NB4 (cell line): ENCODE measurements at places on chromosomes 16 and 17.

DNA sequence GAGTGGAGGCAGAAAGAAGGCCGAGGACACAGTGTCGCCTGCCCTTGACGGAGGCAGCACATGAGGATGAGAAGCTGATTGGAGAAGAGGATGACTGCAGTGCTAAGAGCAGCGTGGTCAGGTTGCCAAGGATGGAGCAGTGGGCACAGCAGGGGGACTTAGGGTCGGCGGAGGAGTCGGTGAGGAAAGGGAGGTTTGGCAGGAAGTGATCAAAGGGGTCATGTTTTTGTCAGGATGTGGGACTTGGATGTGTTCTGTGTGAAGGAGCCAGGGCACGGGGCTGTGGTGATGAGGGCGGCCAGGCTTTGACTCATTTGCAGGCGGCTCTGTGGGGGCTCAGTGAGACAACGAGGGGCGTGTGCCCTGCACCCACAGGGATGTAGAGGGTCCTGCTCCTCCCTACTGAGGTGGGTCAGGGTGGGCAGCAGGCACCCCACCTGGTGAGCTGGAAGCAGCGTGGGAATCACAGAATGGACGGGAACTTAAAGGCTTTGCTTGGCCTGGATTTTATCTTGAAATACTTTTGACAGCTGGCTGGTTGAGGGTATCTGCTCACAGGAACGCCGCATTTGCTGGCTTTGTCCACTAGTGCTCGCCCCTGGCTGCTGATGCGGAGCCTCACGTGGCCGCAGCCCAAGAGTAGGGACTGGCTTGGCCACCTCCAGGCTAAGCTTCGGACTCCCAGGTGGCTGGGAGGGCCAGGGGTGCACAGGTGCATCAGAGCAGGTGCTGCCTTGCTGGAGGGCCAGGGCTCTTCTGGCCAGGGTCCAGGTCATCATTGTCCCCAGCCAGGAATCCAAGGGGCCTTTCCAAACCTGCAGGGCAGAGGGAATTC is 6.0 kb downstream of the MPG start:
- DNase-seq: peak; percentile 80

- peak; percentile 6 for DNase-seq
These were observed at the start of gene MAF for GRCh38 chr16:79600638-79601091. Gene MAF, minus strand, starts transcription at chr16:79600737. Its CDS starts 835 bp downstream, at chr16:79599902.

DNA sequence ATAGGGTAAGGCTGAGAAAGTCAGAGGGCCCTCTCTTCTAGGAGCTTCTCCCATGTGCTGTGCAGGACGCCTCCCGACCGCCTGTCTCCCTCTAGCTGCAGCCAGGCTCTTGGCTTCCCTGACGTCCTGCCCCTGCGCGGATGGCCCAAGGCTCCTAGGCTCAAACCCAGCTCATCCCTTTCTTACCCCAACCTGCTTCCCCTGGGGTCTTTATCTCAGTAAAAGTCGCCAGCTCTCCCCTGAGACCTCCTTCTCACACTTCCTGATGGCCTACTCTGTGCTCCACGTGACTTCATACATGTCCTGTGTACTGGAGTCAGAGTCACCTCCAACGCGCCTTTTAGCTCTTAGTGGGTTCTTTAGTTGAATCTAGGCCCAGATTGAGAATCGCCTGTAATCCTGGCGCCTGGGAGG is 1.1 kb upstream of the ZNF747 start:
- DNase-seq: peak; percentile 87

- no peak for DNase-seq
These were observed 1103.5 kb upstream of the RBFOX1 start for GRCh38 chr16:6229186-6229585.

DNA sequence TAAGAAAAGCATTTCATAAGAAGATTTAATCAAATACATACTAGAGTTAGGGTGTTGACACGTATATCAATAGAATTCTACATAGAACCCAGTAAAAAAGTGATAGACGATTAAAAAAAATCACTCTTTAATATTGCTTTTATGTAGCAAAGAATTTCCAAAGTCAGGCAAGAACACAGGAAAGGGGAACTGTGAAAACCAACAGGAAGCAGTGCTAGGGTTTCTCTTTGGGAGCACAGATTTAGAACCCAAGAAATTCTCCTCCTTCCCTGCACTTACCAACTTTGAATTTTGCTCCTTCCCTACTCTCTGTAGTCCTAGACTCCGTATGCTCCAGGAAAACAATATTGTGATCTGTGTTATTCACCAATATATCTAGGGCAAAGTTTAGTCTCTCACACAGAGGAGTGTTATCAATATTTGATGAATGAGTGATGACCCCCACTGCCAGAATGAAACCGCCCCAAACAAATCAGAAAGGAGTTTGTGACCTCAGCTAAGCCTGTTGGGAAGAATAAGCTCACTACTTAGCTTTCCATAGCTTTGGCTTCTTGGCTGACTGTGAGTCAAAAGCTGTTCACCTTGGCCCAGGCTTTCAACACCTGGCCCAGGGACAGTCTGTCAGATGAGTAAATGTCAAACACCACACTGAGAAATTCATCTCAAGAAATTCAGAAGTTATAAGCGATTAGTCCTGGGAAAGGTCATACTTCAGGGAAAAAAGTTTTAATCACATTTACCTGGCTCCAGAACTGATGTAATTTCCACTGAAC is 8.6 kb downstream of the RFWD3 start:
- DNase-seq: no peak

- no peak for DNase-seq
These were observed 66.9 kb downstream of the PLXDC1 start for GRCh38 chr17:39084558-39084957.

DNA sequence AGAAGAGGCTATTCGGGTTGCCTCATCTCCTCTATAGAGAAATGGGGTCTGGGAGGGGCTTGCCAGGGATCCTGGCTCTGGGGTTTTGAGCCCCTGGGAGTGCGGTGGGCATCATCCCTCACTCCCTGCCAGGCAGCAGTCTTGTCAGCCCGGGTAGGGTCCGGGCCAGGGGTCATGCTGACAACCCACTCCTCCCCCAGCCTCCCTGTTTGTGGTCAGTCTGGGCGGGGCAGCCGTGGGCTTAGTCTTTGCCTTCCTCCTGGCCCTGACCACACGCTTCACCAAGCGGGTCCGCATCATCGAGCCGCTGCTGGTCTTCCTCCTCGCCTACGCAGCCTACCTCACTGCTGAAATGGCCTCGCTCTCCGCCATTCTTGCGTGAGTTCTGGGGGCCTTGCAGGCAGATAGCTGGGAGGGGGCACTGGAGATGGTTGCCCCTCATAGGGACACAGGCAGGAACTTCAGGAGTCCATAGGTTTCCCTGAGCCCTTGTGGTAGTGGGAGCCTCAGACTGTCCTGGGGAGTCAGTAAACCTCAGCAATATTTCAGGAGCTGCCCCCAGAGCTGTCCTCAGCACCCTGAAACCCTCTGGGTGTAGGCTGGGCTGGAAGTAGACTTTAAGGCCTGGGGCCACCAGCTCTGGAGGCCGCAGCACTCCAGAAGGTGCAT is 6.9 kb downstream of the SLC9A5 start:
- DNase-seq: no peak

- no peak for DNase-seq
These were observed 37.7 kb upstream of the MYH10 start for GRCh38 chr17:8668176-8668740.

- DNase-seq: peak; percentile 77
These were observed 115.9 kb upstream of the TNRC6C start for GRCh38 chr17:77842528-77843147.

DNA sequence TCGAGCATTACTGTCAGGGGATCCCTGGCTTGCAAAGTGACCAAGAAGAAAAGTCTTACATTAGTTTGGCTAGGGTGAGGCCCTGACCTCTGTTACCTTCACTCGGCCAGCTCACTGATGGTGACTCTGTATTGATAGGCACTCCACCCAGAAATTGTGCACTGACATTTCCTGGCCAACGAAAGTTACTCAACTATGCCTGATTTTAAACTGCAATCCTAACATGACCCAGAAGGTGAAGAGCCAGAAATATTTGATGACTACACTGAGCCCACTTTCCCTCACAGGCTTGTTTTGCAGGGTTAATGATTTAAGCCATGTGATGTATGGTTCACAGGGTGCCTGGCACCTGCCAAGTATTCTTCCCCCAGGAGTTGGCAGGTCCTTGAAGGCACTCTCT is 208.2 kb upstream of the MAF start:
- DNase-seq: no peak

DNA sequence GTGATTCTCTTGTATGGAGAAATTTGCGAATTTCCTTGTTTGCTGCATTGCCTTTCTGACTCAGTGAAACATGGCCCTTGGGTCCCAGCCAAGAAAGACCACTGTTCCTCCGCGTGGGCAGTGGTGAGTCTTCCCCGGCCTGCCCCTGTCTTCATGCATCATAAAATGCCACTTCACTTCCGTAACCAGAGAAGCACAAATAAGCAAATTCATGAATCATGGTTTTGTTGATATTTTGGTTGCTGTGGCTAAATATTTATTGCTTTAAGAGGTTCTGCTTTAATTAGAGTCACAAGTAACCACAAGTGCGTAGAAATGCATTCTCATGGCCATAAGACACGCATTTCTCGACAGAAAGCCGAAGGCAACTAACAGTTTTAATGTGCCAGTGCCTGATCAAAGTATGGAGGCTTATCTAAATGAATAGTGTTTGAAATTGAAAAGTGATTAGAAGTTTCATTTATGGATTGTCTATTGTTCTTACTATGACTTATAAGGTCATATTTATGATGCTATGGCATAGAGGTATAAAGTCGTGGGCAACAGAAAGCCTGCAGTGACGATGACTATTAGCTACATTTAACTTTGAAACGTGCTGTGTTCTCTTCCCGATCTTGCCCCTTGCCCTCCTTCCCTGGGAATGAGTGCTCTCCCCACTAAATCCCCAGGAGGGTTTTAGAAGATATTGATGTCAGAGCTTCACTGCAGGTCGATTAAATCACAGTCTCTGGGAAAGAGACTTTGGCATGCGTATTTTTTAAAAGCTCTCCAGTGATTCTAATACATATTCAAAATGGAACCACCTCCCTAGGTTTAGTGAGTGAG is 76.0 kb downstream of the WIPI1 start:
- no peak for DNase-seq

- peak; percentile 46 for DNase-seq
These were observed 431.8 kb downstream of the PMP22 start for GRCh38 chr17:14833201-14833785.

DNA sequence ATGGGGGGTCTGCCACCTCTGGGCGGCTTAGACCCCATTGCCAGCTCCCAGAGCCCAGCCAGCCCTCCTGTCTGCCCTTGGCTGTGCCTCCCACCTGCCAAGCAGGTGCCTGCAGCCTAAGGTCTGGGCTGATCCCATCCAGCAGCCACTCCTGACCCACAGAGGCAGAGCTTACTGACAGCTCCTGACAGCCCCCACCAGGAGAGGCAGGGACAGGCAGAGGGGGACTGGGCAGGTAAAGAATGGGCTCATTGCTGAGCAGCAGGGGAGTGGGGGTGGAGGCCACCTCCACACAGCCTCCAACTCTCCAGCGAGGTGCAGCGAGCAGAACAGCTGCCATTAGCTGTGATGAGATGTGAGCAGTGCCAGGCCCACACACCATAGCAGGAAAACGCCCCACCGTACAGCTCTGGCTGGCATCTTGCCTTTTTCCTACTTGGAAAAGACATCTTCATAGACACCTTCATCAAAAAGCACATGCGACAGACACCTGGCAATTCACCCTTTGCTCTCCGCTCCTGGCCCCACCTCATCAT is 164.4 kb downstream of the C16orf78 start:
- no peak for DNase-seq

- peak; percentile 14 for DNase-seq
These were observed 33.8 kb upstream of the NF1 start for GRCh38 chr17:31060791-31061550.

DNA sequence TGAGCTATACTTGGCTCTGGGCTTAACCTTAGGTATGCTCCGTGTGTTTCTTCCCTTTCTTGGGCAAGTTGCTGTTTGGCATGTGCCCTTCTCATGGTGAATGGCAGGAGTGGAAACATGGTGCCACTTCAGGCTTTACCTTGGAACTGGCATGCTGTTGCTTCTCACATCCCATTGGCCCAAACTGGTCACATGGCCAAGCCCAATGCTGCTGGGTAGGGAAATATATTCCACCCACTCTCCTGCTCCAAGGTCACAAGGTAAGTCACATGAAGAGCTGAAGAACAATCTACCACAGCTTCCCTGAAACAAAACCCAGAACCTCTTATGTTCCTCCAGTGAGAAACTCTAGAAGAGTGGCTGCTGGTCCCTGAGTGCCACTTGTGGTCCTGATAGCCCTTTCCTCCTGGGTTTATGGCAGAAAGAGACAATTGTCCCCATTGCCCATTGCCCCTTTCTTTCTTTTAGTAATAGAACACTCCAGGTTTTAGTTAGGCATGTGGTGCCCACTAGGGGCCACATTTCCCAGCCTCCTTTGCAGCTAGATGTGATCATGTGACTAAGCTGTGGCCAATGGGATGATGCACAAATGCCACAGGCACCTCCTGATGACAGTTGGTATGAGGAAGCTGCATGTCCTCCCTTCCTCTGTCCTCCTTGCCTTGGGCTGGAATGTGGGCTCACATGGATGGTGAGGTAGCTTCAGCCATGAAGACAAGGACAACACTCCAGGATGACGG is 50.3 kb downstream of the MEOX1 start:
- peak; percentile 36 for DNase-seq

DNA sequence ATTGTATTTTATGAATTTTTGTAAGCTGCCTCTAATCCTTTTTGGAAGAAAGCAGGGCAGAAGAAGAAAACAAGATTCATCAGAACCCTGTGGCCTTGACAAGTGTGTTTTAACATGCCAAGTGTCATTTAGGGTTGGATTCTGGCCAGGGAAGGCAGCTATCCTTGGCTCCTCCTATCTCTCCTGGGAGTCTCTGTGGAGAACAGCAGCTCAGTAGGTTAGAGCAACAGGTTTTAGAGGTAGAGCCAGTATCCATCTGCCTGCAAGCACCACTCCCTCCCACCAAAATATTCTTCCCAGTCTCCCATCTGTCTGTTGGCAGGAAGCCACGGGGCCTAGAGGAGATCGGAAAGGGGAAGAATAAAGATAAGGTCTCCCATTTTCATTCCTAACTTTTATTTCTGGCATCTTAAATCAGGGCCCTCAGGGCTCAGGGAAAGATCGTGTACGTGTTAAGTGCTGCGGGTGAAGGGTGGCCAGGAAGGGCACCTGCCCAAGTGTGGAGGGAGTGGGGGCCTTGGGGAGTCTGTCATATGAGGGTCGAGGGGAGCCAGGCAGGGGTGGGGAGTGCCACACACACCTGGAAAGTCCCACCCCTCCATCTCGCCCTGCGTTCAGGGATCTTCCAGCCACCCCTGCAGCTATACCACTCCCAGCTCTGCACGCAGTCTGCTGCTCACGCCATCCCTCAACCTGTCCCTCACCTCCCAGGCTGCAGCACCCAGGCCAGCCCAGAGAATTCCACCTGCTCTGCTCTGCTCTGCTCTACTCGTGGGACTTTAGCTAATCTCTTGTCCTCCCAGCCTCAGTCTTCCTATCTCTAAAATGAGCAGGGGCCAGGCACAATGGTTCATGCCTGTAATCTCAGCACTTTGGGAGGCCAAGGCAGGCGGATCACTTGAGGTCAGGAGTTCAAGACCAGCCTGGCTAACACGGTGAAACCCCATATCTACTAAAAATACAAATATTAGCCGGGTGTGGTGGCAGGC is 17.1 kb upstream of the CPSF4L start:
- DNase-seq: no peak

- DNase-seq: peak; percentile 22
These were observed 50.6 kb downstream of the HS3ST3B1 start for GRCh38 chr17:14351493-14351892.

GRCh38 chr16:20285993-20286499 is 41.3 kb downstream of the GP2 start:
- no peak for DNase-seq

GRCh38 chr16:57842601-57843000 is 40.3 kb upstream of the KIFC3 start:
- no peak for DNase-seq

GRCh38 chr16:86609661-86610060 is 31.3 kb downstream of the FOXL1 start:
- no peak for DNase-seq

GRCh38 chr17:28728364-28729200 is at the start of gene NEK8:
Gene NEK8, plus strand, starts transcription at chr17:28728788. Its CDS starts 26 bp downstream, at chr17:28728814.
- peak; percentile 94 for DNase-seq
